Right forelimb (tissue), 1 donor: ENCODE measurements at places on chromosomes 7 and 10.
A peak's percentile ranks its signal among the peaks of the same experiment; 100 is the strongest.

GRCh38 chr10:79347894-79348639 is 798 bp downstream of the PPIF start:
- DNase-seq = peak; percentile 74

DNA sequence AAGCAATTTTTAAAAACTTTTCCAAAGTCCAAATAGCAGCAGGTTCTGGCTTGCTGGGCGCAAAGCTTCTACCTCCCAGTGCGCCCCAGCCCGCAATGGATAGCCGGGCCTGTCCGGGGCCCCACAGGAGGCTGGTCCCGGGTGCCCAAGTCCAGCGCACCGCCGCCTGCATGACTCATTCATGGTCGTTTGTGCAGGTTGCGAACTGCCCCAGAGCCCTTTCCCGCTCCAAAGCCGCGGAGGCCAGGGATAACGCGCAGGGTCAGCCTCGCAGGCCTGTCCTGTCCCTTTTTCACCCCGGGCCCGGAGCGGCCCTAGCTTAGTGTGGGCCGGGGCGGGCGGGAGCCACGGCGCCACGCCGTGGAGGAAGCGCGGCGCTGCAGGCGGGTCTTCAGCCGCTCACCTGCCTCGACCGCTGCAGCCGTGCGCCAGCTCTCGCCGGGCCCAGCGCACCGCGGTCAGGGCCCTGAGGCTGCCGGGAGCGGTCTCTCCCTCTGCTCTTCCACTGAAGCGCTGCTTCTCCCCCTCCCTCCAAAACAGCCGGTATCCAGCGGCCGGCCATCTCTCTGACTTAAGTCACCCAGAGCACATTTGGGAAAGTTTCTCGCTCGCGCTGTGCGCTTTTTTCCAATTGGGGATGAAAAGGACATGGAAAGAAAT is 1.7 kb upstream of the EGR2 start:
- DNase-seq = peak; percentile 82

DNA sequence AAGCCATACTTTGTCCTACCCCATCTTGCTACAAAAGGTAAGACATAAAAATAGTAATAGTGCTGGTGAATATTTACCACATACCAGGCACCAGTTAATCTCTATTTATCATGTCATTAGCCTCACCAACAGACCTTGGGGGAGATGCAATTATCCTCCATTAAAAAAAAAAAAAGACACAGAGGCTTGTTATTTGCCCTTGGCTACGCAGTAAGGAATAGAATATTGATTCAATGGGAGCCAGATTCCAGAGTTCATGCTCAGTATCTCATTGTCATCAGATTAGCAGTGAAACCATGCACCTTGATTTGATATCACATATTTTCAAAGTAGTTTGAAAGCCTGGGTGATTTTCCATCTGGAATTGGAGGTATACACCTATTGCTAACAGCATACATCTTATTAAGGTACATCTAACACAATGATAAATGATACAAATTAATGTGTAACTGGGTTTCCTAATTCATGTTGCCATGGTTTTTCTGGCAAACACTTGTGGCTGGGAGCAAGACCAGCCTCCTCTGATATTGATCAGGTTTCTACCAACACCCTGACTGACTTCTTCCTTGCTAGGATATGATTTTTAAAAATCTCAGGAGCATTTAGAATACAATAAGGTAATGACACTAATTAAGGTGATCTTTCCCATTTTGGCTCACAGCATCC is 67.1 kb upstream of the PRR15 start:
- no peak for DNase-seq

GRCh38 chr10:79067241-79068202 is 1.2 kb upstream of the ZMIZ1 start:
- peak; percentile 98 for DNase-seq

DNA sequence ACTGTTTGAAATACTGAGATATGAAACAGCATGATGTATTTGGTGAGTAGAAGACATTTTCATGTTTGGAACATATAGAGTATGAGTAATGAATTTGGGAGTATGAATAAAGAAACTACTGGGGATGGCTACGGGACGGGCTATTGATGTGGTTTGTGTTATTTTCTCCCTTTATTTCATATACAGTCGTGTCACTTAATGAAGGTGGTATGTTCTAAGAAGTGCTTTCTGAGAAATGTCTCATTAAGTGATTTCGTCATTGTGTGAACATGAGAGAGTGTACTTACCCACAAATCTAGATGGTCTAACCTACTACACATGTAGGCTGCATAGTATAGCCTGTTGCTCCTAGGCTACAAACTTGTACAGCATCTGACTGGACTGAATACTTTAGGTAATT is 106.3 kb downstream of the CCNY start:
- no peak for DNase-seq

DNA sequence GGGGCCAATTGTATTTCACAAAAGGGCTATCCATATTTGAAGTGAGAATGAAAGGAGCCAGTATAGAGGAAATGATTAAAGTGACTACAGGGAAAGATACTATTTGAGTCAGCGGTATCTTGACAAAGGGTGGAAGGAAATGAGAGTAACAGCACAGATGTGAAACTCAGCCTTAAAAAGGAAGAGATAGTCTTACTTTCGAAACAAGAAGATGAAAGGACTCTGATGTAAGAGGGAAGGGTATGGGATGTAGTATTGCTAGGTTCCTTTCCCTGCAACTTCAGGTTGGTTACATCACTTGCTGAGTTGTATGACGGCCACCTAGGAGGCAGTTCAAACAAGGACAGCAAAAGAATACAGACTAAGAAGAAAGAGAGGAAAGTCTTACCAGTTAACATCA is 13.7 kb downstream of the CISD1 start:
- DNase-seq = no peak

DNA sequence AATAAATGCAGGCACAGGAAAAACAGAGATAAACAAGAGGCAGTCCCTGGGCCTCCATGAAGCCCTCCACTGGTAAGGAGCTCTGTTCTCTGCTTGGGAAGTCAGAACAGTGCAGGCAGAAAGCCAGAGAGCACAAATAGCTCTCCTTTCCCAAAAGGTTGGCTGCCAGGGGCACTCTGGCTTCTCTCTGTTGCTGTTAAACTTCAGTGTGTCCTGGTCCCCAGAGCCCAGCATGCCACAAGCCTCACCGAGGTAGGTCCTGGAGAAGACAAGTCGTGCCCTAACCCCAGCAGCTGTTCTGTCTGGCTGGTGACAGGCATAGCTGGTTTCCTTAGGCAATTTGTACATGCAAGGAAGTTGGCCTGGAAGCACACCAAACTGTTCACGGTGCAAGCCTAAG is 17.3 kb downstream of the SLC16A12 start:
- DNase-seq = no peak

GRCh38 chr10:15725603-15726002 is 5.9 kb upstream of the ITGA8 start:
- DNase-seq = no peak

- no peak for DNase-seq
Measured at GRCh38 chr7:54921116-54921515, 97.7 kb upstream of the EGFR start.

DNA sequence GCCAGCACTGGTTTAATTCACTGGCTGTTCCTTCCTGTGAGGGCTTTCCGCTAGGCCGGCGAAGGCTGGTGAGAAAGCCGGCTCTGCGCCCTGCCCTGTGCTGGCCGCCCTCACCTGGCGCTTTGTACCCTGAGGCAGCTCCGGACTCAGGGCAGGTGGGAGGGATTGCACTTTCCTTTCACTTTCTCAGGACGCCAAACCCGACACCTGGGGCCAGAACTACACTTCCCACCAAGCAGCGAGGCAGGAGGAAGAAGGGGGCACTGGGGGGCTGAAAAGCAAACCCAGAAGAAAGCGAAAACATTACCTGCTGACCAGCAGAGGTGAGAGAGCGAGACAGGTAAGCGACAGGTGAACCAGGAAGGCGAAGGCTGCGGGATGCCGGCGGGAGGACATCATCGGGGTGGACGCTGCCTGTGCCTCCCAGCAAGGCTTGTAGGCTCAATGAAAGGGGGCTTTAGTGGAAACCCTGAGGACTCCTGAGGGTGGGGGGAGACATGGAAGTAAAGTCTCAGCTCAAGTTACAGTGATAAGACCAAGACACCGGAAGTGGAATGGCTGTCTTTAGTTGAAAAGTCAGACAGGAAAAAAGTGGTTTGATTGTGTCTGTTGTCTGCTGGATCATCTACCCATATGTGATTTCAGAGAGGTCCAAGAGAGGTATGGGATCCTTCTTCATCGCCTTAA is at the start of gene RAB19:
RAB19 (plus strand) TSS at position 181 of the 687 bp plus-strand sequence. CDS start 3,589 bp downstream, outside the sequence.
- DNase-seq = no peak

DNA sequence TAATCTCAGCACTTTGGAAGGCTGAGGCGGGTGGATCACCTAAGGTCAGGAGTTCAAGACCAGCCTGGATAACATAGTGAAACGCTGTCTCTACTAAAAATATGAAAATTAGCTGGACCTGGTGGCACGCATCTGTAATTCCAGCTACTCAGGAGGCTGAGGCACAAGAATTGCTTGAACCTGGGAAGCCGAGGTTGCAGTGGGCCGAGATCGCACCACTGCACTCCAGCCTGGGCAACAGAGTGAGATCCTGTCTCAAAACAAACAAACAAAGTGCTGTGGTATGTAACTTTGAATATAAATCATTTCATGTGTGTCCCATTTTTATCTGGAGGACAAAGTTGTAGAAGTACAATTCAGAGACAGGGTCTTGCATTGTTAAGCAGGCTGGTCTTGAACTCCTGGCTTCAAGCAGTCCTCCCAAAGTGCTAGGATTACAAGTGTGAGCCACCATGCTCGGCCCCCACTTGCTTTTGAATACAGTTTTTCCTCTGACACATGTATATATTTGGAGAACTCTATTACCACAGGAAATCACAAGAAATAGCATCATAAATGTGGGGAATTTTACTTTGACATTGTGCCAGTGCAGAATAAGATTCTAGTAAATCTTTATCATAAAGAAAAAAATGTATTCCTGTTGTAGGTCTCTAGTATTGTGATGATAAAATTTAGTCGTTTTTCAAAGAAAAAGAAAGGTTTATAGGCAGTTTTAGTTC is 32.6 kb downstream of the PTPN12 start:
- DNase-seq = no peak

DNA sequence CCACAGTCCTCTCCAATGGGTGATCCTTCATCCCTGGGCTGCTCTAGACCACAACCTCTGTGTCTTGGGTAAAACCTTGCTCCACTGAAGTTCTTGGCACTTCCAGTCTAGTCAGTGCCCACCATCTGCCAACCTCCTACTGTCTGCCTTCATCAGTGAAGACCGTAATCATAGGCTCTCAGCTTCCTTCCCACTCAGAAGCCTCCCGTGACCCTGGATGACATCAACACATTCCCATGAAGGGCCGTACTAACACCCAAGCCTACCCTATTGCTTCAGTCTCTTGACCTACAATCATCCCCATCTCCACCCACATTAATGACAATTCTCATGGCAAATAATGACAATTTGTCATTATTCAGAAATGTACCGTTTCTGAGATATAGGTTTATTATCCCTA is 27.6 kb upstream of the GARS1 start:
- DNase-seq = no peak

DNA sequence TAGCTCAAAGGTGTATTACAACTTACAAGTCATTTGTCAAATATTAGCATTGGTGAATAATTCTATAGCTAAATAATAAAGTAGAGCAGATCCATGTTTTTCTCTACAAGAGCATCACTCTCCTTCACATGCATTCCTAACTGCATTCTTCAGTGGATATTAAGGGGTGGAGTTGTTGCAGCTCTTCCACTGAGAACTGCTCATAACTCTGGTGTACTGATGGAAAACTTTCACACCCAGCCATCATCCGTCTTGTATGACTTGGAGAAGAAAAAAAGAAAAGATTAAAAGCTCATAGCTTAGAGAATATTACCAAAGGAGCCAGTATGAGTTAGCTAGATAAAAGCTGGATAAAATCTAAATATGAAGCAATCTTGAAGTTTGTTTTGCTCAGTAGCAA is 10.2 kb upstream of the FAM13C start:
- no peak for DNase-seq

DNA sequence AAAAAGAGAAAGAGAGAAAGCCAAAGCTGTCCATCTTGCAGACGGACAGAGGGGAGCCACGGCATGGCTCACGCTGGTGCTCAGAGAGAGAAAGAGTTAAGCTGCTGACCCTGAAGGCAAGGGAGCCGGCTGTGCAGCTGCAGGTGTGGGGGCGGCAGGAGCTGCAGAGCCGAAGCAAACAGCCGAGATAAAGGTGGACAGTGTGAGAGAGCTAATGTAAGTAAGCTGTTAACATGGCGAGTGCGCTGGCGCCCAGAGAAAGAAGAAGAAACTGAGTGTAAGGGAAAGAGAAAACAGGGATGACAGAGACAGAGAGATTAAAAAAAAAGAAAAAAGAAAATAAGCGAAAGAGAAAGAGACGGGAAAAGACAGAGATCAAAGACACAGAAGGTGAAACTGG is 18.2 kb downstream of the COL17A1 start:
- no peak for DNase-seq

DNA sequence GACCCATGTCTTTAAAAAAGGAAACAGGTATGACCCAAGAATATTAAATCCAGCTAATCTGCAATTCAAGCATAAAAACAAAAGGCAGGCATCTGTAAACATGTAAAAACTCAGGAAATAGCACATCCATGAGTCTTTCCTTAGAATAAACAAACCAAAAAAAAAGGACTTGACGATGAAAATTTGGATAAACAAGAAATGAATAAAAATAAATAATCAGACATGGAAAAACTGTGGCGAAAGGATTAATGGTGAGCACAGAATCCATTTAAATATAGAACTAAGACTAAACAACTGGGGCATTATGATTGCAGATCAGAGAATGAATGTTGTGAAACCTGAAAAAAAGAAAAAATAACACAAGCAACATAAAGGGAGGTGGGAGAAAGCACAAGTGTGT is 170.1 kb downstream of the DOCK4 start:
- no peak for DNase-seq

DNA sequence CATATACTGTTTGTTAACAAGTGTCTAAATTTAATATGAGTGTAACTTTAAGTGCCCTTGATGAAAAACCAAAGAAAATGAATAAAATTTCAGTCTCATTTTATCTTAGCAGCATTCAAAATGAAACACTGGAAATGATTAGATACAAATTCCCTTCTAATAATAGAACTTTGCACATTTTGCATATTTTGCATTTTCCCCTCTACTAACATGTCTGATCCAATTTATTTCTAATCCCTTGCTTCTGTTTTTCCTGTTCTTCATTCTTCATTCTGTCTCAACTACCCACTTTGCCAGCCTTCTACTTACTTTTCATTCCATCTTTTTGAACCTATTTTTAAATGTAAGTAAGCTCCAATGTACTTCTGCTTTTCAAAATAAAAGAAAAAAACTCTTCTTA is 42.7 kb upstream of the SEMA3D start:
- no peak for DNase-seq

GRCh38 chr10:16929069-16929468 is 111.8 kb upstream of the RSU1 start:
- DNase-seq = no peak

GRCh38 chr10:123038782-123039631 is 30.2 kb downstream of the ACADSB start:
- no peak for DNase-seq
